Mesenchymal stem cell (in vitro differentiated cells and primary cell): ENCODE measurements at places on chromosomes 11 and 22.

- no peak for DNase-seq
These were observed 62.2 kb downstream of the FAM181B start for GRCh38 chr11:82671451-82671850.

- no peak for DNase-seq
These were observed 618.9 kb downstream of the BRD1 start for GRCh38 chr22:49208768-49209252.

DNA sequence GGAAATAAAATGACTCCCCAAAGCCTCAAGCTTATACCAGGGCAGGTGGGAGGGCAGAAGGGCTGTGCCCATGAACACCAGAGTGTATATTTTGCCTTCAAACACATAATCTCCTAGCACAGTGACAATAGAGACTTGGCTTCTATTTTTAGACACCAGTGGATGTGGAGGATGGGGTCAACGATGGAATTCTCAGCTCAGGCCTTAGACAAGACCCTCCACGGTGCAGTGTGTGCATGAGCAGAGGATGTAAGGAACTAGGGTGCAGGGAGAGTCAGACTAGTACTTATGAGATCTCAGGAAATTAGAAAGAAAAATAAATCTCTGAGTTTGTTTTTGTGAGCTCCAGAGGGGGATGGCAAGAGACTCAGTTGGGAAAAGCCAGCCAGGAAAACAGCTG is 113.6 kb upstream of the CADM1 start:
- peak; percentile 9 for DNase-seq

DNA sequence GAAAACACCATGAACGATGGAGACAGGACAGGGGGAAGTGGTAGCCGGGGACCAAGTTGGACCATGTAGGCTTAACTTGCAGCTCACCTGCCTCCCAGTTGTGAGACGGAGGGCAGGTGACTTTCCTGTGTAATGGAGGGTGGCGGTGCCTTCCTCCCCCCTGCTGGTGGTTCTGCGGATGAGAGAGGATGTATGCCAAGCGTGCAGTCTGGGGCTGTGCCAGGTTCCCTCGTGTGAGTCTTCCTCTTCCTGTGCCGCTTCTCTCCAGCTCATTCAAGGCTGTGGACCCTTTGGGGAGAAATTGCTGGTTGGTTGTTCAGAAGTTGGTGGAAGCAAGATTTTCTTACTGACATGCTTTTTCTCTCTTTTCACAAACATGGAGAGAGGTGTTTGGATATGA is 35.1 kb downstream of the MPPED1 start:
- DNase-seq = no peak

DNA sequence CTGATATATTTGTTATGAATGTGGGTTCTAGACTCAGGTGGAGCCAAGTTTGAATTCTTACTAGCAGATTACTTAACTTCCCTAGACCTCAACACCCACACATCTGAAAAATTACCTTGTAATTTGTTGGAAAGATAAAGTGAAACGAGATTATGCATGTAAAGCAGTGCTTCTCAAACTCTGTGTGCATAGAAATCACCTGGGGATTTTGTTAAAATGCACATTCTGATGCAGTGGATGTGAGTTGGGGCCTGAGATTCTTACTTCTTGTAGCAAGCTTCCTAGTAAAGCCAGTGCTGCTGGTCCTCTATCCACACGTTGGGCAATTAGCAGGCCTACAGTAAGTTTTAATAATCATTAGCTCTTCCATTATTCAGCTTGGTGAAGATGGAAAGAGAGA is 15.1 kb upstream of the CEP295 start:
- no peak for DNase-seq

GRCh38 chr11:11036848-11037732 is 179.2 kb upstream of the ZBED5 start:
- peak; percentile 52 for DNase-seq

DNA sequence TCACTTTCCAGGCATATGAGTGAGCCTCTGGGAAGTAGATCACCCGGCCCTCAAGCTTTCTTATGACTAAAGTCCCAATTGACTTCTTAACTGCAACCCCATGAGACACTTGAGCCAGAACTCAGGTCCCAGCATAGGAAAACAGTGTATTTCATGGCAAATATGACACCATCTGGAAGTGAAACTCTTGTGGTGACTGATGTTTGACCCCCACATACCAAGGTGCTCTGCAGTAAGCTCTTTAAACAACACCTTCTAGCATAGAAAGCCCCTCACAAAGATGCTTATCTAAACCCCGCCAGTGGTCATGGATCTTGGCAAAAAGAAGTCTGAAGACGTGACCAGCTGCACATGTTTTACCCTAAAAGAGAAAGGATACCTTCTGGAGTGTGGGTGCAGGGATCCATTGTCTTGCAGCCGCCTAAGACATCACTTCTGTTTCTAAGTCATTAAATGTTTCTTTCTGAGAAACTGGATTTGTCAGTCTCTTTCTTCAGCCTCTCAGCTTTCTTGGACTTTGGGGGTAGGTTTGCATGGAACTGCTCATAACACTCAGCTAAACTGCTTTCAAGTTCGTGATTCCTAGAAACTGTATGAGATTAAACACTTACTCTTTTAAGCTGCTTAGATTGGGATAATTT is 7.4 kb upstream of the PELI3 start:
- peak; percentile 19 for DNase-seq

DNA sequence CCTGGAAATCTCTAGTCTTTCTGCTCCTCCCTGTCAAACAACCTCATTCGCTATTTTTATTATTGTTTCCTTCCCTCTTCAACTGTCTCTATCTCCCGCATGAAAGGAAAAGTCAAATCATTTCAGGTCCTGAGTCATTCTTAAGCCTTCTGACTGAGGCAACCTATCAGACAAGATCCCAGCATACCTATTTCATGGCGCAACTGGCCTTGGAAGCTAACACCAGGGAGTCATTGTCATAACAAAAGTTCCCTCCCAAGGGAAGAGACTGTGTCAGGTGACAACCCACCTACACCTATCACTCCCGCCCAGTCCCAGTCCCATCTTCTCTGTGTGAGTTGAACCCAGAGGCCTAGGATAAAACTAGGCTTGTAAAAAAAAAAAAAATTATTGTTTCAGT is 10.2 kb upstream of the ARHGAP42 start:
- DNase-seq = peak; percentile 33

GRCh38 chr22:27100789-27101188 is 443.4 kb downstream of the MIAT start:
- DNase-seq = peak; percentile 87

DNA sequence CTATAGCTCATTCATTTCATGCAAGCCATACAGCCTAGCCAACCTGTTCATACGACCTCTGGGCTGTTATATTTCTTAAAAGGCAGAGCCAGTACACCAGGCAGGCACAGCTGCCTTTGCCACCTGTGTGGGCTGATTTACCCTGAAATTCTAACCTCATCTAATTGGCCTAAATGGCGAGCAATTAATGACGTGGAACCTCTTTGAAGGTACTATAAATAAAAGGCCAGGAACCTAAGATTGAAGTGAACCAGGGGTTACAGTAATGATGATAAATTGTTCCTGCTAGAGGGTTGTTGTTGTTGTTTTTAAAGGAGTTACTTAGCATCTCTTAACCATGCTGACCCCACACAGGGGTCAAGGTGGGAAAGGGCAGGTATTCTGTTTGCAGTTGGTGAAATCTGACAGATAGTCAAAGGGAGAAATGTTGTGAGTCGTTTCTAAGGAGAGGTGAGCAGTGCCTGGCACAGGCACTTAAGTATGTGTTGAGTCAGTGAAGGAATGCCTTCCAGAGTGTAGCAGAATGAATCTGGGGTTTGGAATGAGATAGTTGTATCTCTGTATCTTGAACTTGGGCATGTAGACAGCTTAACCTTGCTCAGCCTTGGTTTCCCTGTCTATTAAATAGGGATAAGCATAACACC is 213.5 kb upstream of the NAV2 start:
- DNase-seq = peak; percentile 19

GRCh38 chr11:1693327-1694063 is 3.5 kb upstream of the KRTAP5-6 start:
- peak; percentile 65 for DNase-seq

GRCh38 chr11:118914178-118914918 is 11.4 kb downstream of the BCL9L start:
- DNase-seq = no peak

GRCh38 chr11:8386134-8386864 is 122.6 kb upstream of the LMO1 start:
- DNase-seq = no peak

DNA sequence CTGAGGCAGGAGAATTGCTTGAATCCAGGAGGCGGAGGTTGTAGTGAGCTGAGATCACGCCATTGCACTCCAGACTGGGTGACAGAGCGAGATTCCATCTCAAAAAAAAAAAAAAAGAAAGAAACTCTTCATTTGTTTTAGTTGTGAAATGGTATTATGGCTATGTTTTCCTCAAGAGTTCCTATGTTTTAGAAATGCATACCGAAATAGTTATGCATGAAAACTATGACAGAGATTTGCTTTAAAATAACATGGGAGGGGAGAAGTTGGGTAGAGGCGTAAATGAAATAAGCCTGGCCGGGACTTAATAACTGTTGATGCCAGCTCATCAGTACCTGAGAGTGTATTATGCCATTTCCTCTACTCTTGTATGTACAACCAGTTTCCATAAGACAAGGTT is 48.3 kb downstream of the FEZ1 start:
- DNase-seq = no peak

- DNase-seq = no peak
These were observed 455.3 kb downstream of the SOX6 start for GRCh38 chr11:15901054-15901453.

GRCh38 chr11:67213178-67213621 is 53.1 kb upstream of the GRK2 start:
- no peak for DNase-seq

GRCh38 chr11:133285359-133285758 is 246.9 kb downstream of the OPCML start:
- no peak for DNase-seq

DNA sequence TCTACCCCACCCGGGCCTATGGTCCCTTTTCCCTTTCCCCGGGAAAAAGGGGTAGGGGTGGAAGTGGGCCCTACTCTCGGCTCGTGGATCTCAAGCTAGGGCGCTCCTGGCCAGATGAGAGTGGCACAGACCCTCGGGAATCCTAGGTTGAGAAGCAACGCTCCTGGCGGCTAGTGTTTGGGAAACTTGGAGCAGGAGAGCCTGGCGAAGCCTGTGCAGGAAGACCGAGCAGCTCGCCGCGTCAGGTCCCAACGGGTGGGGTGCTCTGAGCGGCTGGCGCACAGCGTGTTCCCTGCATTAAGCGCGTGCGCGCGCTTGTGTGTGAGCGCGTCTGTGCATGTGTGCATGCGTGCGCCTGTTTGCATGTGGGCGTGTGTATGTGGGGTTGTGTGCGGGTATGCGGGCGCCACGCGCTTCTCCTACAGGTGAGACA is 7.1 kb upstream of the FLI1 start:
- peak; percentile 58 for DNase-seq

GRCh38 chr11:12963792-12964536 is 45.2 kb upstream of the RASSF10 start:
- DNase-seq = peak; percentile 65

DNA sequence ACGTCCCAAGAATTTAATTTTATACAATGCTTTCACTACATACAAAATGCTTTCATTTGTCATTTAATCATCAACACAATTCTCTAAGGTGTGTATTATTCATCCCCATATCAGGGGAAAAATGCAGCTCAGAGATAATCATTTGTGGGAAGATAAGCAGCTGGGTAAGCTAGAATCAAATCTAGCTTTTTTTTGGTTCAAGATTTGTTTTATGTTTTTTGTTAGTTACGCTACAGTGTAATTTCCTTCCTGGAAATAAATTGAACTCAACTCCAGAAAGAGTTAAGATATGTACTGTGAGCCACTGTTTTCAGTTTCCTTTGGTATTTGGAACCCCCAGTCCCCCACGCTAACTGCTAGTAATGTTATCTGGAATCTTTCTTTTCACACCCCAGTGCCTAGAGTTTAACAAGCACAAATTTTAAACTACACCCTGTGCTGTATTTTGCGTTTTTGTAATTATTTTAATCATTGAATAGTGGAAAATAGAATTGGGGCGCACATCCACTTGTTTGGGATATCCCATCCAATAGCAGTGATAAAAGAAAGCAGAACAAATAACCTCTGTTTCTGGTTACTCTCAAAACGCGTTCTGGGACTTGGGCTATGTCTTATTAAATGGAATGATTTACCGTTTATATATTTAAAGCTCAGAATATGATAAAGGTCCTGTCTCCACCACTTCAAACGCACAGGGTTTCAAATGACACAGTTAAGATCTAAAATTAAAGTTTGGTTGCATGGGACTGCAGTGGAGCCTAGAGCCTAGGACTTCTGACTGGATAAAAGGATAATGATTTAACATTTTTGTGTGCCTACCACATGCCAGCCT is 2.1 kb upstream of the HSPA8 start:
- no peak for DNase-seq

DNA sequence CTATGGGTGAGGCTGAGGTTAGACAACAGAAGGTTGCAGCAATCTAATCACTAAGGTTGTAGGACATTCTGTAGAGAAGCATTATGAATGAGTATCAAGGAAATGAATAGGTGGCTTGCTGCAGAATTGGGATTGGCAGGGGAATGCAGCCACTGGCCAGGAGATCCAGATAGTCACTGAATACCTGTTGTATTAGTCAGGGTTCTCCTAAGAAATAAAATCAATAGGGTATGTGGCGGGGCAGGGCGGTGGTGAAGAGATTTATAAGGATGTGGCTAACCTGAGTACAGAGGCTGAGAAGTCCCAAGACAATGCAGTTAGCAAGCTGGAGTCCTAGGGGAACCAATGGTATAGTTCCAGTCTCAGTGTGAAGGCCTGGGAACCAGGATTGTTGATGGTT is 163.0 kb downstream of the SPON1 start:
- DNase-seq = no peak

DNA sequence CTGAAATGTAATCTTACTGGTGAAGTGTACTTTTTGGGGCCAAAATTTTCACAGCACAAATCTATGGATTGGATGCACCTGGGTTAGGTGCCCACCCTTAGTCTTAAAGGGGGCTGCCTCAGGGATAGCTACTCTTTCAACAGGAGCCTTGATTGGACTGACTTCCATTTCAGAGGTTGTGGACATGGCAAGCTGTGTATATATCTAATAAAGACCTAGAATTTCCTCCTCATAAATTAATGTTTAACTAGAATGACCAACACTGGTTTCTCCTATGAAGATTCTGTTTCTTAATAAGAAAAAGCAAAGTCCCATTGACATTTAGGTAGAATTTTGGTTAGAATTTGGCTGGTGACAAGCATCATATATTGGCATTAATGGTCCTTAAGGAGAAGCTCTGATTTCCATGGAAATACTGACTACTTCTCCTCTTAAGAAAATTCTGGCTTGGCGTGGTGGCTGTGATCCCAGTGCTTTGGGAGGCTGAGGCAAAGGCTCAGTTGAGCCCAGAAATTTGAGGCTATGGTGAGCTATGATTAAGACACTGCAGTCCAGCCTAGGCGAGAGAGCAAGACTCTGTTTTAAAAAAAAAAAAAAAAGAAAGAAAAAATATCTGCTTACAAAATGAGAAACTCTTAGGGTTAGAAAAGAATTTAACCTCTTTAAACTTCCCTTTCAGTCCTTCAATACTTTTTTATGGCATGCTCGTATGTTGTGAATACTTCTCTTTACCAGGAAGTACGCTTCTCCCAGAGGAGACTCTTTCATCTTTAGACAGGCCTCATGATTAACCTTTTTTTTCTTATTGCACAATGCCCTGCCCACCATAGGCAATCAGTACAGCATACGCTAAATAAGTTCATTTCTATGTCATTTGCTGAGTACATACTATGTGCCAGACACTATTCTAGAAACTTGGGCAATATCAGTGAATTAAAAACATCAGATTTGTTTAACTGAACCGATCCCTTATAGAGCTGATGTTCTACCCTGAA is 77.2 kb downstream of the PRR5L start:
- DNase-seq = no peak

GRCh38 chr11:94676814-94677213 is 91.3 kb upstream of the AMOTL1 start:
- DNase-seq = no peak

GRCh38 chr22:22941831-22942510 is 54.4 kb downstream of the IGLL5 start:
- no peak for DNase-seq
